AML-193 (cell line): ENCODE measurements at places on chromosomes 13 and 19.
A peak's percentile ranks its signal among the peaks of the same experiment; 100 is the strongest.

- DNase-seq = no peak
Observed at GRCh38 chr13:75881109-75881775, 245.1 kb downstream of the LMO7 start.

DNA sequence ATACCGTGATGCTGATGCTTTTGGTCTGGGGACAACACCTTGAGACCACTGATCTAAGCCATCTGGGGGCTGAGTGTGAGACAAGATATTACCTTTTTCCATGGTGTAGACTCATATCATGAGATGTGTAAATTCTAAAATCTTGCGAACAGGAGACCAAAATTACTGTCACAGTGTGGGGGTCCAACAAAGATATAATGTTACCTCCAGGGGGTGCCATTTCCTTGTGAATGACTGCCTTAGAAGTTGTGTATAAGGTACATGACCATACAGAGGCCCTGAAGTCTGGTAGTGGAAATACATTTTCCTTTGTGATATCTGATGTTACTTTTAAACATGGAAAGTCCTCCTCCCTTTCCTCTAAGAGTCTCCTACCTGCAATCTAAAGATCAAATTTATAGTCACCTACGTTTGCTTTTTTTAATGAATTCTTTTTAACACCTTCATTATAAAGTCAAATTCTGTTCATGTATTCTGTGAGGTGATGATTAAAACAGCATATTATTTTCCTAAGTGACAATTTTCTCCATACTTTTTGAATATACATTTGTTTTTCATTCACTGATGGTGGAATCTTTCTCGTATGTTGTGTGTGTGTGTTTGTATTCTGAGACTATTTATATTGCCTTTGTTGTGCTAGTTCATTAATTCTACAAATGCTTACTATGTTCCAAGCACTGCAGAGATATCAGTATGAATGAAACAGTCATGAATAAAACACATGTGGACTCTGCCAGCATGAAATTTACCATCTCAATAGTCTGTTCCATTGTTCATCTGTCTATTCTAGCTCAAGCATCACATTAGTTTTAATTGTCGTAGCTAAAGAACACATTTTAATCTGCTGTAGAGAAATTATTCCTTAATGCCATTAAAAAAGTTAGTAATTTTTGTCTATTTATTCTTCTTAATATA lies 113.7 kb downstream of the RFC3 start:
- peak; percentile 21 for DNase-seq

DNA sequence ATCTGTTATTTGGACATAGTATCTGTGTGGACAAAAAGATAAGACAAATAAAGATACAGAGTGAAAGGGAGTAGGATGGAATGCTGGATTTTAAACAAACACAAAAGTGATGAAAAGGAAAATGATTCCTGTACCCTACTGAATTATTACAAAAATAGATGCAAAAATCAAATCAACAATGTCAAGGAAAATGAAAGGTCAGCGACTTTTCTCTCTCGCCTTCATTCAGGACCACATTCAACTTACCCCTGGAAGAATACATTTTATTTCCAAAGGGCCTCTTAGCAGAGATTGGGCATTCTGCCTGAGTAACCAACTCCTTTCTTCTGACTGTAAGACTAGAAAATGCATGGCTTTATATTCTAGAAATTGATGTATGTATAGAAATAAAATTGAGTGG lies 28.8 kb upstream of the FAM124A start:
- DNase-seq = no peak

- no peak for DNase-seq
Observed at GRCh38 chr19:33665776-33666595, 44.2 kb downstream of the CHST8 start.

DNA sequence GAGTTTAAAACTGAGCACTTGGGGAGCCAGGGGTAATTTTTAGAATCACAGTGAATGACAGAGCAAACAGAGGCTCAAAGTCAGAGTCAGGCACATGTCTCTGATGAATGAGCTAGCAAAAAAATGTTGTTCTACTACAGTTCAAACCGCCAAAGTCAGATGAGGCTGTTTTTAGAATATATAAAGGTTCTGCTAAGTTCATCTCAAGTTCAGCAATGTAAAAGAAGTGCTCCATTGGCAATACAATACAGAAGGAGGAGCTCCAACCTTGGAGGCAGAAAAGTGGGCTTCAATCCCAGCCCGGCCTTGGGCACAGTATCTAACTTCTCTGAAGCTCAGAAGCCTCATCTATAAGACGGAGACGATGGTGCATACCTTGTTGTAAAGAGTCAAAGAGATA lies 70.1 kb upstream of the IPO5 start:
- no peak for DNase-seq

- DNase-seq = peak; percentile 14
Observed at GRCh38 chr13:30027569-30028455, 177.4 kb upstream of the UBL3 start.

- no peak for DNase-seq
Observed at GRCh38 chr13:46797501-46798237, 708 bp upstream of the ESD start.

DNA sequence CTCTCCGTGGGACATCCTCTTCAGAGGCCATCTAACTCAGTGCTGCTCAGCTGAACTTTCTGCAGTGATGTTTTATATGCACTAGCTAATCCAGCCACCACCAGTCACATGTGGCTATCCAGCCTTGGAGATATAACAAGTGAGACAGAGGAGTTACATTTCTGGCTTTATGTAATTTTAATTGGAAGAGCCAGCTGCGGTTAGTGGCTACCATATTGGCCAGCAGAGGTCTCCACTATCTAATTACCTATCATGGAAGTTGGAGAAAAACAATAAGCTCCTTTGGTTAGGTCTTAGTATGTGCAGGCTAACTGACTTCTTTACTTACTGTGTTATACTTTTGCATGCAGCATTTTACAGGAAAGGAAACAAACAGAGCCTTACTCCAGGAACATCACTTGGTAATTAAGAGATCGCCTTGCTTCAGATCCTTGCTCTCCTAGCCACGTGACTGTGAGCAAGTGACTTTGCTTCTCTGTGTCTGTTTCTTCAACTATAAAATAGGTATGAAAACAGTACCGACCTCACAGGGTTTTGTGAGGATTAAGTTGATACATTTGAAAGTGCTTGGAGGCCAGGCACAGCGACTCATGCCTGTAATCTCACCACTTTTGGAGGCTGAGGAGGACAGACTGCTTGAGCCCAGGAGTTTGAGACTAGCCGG lies 1.6 kb upstream of the KLK10 start:
- peak; percentile 70 for DNase-seq

- DNase-seq = no peak
Observed at GRCh38 chr13:35884211-35884760, 246.9 kb downstream of the DCLK1 start.
